ENCODE measurements at places on chromosomes 11 and 22.

DNA sequence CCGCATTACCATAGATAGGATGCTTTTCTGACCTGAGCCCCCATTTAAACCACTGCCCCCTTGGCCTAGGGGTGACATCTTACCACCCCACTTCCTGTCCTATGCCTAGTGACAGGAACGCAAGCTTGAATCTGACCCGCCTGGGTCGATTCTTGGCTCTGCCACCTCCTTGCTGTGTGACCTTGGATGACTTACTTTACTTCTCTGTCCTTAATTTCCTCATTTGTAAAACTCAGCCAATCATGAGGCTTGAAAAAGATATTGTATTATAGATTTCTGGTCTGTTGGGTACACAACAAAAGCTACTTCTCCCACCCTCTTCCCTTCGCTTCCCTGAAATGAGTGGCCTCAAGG, 39.2 kb upstream of the CDON start:
- DNase-seq, result no peak

DNA sequence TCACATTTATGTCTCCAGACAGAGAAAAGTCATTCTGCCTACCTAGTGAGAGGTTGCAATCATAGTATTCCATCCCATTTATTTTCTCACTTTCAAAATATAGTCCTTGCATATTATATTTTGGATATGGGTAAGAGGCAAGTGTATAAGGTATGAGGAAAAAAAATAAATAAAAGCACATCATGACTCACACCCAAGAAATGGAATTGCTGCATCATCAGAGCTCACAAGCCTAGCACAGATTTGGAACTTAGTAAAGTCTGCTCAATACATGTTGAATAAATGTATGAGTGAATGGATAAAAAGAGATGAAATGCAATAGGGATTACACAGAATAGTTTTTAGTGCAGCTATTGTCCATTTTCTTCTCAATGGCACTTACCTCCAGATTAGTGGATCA, 2.5 kb upstream of the OR51G1 start:
- no peak for DNase-seq

DNA sequence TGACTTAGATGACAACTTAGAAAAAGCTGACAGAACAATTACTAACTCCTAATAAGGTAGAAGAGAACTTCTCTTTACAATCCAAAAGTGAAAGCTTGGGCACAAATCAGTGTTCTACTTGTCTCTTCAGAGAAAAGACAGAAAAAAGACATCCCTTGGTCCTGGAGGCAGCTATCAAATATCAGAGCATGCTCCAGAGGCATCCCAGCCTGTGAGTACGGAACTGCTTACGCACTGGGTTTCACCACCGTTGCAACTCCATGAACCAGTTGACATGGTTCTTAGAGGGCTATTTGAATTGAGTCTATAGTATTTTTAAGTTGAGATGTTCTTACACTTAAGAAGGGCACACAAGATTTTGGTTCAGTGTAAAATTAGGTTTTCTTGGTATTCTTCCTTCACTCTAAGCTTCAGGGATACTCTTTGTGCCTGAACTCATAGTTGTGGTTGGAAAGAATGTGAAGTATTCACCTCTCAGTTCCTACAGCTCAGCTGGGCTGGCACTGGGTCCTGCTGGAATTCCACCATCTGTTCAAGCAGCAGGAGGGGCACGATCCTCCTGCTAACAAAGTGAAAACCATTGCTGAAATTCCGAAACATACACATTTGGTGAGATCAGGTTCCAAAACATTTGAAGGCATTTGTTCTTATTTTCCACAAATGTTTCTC, 6.3 kb downstream of the AKIP1 start:
- no peak for DNase-seq

DNA sequence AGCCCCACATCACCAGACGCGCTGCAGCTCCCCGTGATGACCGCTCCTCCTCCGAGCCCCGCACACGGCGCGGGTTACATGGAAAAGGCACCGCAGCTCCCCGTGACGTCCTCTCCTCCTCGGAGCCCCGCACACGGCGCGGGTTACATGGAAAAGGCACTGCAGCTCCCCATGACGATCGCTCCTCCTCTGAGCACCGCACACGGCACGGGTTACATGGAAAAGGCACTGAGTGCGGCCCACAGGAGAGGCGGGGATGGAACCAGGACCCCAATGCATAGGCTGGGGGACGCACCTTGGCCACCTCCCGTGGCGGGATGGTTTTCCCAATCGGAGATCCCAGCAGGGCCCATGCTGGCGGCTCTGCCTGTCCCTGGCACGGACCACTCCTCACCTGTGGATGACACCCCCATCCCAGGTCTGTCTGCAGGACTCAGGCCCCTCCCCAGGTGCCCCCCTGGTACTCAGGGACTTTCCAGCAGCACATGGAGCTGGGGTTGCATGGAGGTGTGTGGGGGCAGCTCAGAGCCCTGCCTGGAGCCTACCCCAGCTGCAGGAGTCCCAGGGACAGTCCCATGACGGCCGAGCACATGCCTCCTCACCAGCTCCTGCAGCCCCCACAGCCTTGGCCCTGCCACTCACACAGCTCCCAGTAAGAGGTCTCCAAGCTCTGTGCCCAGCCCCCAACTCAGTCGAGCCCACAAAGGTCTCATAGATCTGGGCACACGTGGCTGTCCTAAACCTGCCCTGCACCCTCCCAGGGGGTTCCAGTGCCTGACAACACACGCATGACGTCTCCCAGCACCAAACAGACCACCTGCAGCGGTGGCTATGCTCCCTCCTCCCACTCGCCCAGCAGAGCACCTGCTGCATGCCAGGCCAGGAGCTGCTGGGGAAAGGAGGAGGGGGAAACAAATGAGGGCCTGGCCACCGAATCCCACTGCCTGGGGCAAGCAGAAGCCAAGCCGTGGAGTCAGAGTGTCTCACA, 166.6 kb downstream of the BRD1 start:
- DNase-seq, result no peak

GRCh38 chr11:119993722-119994121, 144.2 kb downstream of the TRIM29 start:
- no peak for DNase-seq

DNA sequence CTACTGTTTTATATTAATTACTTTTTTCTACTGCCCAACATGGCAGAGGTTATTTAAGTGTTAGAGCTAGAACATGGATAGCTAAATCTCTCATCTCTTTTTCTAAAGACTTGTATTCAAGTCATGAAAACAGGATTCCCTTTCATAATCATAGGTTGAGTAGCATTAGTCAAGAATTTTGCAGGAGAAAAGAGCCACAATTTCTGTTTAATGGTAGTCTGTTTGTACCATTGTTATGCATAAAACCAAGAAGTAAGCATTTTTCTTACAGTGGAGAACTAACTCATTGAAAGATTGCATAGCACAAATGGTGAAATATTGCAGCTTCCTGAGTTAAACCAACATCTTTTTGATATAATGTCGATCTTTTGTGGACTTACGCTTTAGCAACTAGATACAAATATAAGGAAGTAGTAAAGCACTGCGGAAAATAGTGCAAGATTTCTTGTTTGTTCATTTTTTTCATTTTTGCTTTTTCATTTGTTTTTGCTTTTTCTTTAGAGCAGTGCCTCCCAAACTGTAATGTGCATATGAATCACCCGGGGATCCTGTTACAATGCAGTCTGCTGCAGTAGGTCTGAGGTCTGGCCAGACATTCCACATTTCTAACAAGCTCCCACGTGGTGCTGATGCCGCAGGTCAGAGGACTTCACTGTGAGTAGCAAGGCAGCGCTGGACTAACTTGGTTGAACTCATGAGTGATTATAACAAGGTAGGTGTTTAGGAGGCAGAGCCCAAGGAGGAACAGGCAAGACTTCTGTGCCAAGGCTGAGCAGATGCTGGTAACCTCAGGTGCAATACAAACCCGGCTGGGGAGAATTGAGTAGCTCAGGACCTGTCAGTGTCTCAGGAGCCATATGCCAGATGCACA, 4.6 kb downstream of the ETS1 start:
- no peak for DNase-seq

- DNase-seq, result no peak
Measured at GRCh38 chr11:71222318-71223080, 29.9 kb downstream of the SHANK2 start.

GRCh38 chr11:4464216-4465159, 15.4 kb downstream of the OR52K2 start:
- no peak for DNase-seq

DNA sequence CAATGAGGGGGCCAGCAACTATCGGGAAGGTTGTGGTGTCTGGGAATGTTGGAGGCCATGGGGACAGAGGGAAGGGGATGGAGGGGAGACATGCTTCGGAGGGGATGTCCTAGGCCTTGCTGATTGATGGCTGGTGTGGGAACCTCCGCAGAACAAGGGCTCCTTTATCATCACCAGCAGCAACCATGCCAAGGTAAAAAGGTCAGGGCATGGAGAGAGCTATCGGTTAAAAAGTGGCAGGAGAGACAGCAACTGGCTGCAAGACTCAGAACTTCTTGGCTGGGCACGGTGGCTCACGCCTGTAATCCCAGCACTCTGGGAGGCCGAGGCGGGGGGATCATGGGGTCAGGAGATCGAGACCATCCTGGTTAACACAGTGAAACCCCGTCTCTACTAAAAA, 3.0 kb downstream of the GSTT4 start:
- DNase-seq, result no peak

- no peak for DNase-seq
Measured at GRCh38 chr11:2426826-2427521, 17.3 kb downstream of the TRPM5 start.

DNA sequence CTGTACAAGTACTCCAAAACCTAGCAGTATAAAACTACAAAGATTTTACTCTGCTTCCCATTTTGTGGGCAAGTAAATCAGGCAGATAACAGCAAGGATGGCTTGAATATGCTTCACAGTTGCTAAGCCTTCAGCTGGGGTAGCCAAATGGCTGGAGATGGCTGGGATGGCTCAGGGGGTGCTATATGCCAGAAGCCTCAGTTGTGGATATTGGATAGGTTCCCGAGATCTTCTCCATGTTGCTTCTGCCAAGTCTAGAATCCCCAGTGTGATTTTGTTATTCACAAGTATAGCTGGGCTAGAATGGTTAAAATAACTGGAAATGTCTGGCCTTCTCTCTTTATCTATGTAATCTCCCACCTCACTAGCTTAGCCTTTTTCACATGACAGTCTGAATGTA, 472.3 kb upstream of the ARHGAP42 start:
- DNase-seq, result no peak

GRCh38 chr11:121801394-121801748, 314.6 kb downstream of the BLID start:
- DNase-seq, result no peak

DNA sequence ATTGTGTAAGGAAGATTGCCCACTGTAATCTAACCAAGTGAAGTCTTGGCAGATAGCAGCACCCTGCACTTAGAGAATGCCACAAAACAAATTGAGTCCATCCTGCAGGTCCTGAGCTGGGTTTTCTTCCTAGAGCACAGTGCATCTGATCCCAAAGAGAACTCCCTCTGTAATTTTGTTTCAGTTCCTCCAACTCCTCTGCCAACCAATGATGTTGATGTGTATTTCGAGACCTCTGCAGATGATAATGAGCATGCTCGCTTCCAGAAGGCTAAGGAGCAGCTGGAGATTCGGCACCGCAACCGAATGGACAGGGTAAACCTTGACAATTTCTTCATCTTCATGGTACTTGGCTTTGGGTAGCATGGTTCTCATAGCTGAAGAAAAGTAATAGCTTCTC, 33.1 kb upstream of the ST14 start:
- DNase-seq, result no peak

DNA sequence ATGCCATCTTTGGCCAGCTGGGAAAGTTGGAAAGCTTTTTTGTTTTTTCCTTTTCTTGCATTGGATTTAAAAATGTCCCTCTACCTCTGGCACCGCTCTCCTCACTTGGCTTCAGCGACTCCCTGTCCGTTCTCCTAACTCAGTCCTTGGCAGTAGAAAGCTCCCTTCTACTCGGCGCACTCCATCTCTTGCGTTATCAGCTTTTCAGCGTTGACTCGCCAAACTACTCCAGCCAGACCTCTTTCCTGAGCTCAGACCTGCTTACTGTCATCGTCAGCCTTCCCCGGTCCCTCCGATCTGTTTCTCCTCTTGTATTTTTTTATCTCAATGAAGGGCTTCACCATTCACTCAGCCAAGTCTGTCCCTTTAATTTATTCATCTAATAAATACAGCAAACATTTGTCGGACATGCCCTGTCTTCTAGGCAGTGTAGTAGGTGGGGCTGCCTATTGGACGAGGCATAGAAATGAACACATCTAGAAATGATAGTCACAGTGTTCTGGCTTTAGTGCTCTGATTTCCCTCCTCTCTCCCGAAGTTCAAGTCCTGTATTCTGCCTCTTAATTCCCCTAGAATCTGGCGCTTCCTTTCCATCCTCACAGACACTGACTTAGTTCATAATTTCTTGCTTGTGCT, 839 bp downstream of the CEP164 start:
- DNase-seq, result no peak

- DNase-seq, result no peak
Measured at GRCh38 chr11:67213178-67213621, 53.1 kb upstream of the GRK2 start.

GRCh38 chr11:107157809-107158187, 139.5 kb upstream of the GUCY1A2 start:
- DNase-seq, result no peak

DNA sequence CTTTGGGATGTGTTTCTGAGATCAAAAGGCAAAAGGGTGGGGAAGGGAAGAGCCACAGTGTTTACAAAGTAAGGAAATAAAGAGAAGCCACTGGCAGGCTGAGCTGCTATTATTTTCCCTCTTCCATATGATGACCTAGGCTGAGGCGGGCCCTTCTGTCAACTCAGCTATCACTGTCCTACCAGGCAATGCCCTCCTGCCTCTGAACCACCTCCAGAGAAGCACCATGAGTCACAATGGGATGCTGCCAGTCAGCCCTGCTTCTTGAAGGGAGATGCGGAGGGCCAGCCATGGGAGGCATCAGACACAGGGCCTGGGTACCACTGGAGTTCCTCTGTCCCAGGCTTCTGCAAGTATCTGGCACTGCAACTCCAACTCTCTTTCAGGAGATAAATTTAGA, 107.9 kb upstream of the BID start:
- no peak for DNase-seq

DNA sequence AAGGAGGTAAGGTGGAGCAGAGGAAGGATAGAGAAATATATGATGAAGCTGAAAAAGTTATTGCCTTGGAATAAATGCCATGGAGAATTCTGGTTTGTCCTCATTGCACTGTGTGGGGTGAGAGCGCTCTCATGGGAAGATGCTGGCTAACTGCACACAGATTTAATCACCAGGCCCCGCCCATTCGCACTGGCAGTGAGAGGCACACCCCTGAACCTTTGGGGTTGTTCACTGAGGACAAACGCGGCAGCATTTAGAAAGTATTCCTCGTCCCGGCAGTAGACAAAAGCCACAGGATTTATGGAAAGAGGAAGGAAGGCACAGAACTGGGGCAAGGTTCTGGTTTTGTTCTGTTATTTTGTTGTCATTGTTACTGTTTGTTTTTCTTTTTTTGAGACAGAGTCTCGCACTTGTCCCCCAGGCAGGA, 70.2 kb downstream of the MED15 start:
- no peak for DNase-seq

Data from T-helper 17 cell (primary cell).